ENCODE measurements at places on chromosomes 7 and 10.

DNA sequence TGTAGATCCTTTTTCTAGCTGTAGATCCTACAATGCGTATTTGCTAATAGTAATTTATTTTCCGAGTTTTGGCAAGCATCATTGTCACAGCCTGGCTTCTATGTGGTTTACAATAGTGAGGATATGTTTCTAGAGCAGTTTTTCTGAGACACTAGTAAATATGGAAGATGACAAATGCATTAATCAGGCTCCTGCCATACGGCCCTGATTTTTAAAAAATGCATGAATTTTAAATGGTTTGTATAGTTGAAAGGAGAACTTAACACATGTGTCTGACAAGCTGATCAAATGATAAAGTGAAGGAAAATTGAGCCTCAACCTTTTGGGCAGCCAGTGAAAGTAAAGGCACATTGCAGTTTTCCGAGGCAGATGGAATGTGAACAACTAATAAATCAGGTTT, 354.1 kb downstream of the EXOC4 start:
- DNase-seq = no peak

- no peak for DNase-seq
These were observed 31.8 kb downstream of the GPRIN2 start for GRCh38 chr10:46524472-46525176.

GRCh38 chr10:7161484-7162250, 249.2 kb downstream of the SFMBT2 start:
- no peak for DNase-seq

GRCh38 chr10:27599546-27599945, 95.4 kb downstream of the RAB18 start:
- no peak for DNase-seq

GRCh38 chr10:98224996-98225395, 43.0 kb downstream of the LOXL4 start:
- no peak for DNase-seq

- no peak for DNase-seq
These were observed 72.5 kb downstream of the CDK6 start for GRCh38 chr7:92763636-92764423.
